ENCODE measurements at places on chromosomes 16 and 17. TPM values are rescaled to one million over a fixed set of nuclear protein-coding genes. Genes with fewer than 3 reads are reported as not detected.

The FOXN1 gene
- not detected for total RNA-seq

- DNase-seq = no peak
Measured at GRCh38 chr16:79283578-79283977, 317.0 kb downstream of the MAF start.

DNA sequence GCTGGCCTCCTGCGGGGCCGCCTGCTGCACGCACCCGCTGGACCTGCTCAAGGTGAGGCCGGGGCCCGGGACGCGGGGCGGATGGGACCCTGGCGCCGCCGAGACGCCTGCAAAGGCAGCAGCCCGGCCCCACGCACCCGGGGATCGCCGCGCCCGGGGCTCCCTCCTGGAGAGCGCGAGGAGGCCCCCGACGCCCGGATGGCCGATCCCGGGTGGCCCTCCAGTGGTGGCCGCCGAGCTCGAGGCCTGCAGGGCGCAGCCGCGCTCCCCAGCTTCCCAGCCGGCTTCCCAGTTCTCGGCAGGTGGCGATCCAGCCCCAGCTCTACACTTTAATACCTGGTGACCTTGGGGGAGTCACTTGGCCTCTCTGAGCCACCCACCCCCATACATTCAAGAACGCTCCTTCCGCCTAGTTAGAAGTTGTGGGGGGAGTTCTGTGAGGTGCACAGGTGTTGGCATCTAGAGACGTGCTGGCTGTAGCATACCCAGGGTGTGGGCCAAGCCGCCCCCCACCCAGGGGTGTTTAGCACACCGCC is 452 bp downstream of the SLC25A10 start:
- DNase-seq = no peak

The SEZ6 gene
- 0.52 TPM for total RNA-seq

DNA sequence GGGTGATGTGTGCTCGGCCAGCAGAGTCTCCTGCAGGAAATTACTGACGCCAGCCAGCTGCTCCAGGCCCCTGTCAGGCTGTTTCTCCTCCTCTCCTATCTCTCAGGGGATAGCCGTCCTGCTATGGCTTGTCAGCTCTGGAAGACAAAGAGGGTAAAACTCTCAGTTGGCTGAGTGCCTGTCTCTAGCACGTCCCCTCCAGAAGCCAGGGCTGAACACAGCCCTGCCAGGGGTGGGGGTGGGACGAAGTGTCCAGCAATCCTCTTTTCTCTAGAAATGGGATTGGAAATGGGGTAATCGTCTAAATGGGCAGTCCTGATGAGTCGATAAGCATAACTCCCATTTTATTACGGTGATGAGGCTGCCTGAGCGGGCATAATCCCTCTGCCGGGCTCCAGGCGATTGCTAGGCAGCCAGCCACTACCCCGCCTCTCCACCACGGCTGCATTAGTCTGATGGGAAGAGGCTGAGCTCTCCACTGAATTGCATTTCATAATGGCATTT is 89.1 kb upstream of the GNAO1 start:
- no peak for DNase-seq

DNA sequence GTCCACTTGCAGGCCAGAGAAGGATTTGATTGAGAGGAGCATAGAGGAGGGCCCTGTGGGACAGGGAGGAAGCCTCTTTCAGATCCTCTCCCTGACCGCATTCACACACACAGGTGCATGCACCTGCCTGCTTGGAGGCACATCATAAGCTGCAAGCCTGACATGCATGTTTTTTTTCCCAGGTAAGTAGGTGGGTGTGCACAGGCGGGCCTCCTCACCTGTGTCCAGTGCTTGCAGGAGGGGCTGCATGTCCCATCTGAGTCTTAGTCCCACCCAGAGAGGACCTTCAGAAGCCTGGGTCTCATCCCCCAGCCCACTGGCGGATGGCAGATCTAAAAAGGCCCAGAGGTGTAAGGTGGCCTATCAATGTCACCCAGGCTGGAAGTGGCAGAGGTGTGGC is 130.8 kb downstream of the TMEM132E start:
- DNase-seq = no peak

DNA sequence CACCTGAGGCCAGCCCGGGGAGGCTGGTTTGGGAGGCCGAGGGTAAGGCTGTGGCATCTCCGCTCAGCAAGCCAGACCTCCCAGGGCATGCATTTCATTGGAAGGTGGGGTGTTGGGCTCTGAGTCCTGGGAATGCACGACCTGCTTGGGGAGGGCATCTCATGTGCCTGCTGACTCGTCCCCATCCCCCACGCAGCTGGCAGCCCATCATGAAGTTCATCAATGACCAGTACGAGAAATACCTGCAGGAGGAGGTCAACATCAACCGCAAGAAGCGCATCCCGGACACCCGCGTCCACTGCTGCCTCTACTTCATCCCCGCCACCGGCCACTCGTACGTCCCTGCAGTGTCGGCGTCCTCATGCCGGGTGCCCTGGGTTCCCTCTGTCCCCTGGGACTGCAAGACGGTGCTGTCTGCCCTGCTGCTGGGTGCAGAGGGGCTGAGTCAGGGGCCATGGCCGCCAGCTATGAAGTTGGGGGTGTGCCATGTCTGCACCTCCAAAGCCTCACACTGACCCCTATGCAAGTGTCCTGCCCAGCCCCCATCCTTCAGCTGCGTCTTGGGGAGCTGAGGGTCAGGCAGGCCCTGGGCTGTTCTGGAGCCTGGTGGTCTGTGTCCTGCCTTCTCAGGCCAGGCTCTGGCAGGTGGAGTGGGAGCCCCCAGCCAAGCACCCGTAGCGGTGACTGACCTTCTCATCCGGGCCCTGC is 347.9 kb downstream of the SEC14L1 start:
- DNase-seq = peak; percentile 42

GRCh38 chr16:80287674-80288073 is 253.1 kb upstream of the DYNLRB2 start:
- DNase-seq = no peak

GRCh38 chr17:48258331-48258730 is 150.8 kb downstream of the SNX11 start:
- no peak for DNase-seq

- DNase-seq = no peak
Measured at GRCh38 chr16:51766739-51767138, 615.7 kb upstream of the SALL1 start.

The MRTFB gene
- 8.5 TPM for total RNA-seq

- DNase-seq = no peak
Measured at GRCh38 chr17:83203472-83204221, 124.2 kb downstream of the METRNL start.

The SPATA22 gene
- total RNA-seq = not detected

GRCh38 chr17:64282753-64283080 is 19.7 kb upstream of the TEX2 start:
- no peak for DNase-seq

The HCFC1R1 gene
- 54.7 TPM for total RNA-seq

DNA sequence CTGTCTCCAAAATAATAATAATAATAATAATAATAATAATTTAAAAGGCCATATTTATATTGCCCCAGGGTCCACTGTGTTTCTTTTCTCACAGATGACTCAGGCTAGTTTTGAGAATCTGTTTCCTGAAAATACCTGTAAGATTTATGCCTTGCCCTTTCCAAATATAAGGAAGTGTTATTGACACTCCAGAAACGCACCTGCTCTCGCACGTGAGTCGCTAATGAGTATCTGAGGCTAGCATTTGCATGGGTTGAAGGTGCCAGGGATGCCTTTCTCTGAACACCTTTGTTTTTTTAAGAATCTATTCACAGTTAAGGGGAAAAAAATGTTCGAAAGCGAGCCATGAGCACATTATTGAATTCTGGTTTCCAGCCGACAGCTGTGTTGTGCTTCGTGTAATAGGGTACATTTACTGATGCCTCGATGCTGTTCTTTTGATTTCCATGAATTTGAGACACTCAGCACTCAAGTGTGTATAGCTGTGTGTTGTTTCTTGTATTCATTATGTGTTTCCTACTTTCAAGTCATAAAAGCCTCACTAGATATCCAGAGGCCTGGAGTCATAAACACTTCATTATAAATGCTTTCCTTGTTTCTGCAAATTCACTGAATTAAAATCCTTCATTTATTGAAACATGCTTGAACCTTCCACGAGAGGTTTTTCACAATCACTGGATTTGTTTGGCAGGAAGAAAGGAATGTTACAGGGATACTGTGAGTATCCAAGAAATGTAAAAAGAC is 45.0 kb upstream of the NOL11 start:
- no peak for DNase-seq

DNA sequence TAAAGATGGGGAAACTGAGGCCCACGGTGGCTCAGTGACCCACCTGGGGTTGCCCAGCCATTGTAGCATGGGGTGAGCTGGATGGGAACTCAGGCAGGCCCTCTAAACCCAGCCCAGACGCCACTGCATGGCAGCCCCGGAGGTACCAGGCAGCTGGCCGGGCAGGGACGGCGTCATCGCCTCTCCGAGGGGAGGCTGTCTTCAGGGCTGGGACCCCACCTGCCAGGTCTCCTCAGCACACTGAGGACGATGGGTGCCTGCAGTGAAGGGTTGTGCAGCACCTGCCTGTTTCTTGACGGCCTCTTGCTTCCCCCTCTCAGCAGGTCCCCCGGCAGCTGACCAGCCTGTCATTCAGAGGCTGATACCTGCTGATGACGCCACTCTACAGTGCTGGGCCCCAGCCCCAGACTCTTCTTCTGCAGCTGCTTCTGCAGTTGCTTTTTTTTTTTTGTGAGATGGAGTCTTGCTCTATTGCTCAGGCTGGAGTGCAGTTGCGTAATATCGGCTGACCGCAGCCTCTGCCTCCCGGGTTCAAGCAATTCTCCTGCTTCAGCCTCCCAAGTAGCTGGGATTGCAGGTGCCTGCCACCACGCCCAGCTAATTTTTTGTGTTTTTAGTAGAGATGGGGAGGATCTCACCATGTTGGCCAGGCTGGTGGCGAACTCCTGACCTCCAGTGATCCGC is 24.7 kb downstream of the RNF213 start:
- no peak for DNase-seq

DNA sequence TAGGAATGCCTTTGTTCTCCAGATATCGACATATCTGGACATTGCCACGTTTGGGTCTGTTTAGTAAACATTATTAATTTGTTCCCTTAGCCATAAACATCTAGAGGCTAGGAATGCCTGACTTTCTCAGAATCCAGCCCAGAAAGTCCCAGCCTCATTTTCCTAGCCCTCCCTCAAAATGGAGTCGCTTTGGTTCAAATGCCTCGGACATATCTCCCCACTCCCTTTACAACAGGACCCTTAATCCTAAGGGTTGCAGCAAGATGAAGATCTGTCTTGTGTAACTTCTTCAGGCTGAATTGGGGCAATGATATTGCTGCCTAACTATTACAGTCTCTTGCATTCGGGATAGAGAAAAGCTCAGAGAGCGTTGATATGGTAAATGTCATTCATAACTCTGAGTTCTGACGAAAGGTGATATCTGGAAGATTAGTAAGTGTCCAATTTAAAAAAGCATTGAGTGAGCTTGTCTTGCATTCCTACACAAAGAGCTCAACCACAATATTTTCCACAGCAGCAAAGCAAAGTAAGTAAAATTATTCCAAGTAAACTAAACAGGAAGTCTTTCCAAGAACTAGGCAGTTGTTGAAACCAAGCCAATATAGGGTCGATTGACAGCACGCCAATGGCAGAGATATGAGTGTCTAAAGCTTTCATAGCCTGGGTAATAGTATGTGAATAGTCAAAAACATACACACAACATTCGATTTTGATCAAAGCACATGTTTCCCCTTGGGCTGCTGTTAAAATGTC is 46.0 kb upstream of the ARL4D start:
- no peak for DNase-seq

Measured in A172 (cell line).